Stimulated activated CD8-positive, alpha-beta memory T cell treated with anti-CD3 and anti-CD28 coated beads, Interleukin-4, amount 100 ng/mL, for 4 hours (primary cell): ENCODE measurements at places on chromosomes 11 and 22.

DNA sequence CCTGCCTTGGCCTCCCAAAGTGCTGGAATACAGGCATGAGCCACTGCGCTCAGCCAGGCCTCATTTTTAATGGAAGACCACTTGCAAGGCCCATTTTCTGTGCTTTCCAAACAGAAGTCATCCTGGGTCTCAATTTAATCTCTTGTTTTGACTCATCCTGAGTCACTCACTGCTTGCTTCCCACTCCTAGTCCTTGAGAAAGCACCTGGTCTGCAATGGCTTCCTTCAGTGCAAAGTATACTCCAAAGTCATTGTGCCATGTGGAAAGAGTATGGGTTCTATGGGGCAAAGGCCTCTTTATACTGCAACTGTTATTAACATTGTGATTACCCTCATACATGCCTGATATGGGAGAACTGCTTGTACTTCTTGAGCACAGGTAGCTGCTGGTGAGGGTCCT lies 18.3 kb upstream of the SLC5A1 start:
- no peak for DNase-seq

GRCh38 chr11:126355926-126356897 lies 726 bp downstream of the ST3GAL4 start:
- no peak for DNase-seq

DNA sequence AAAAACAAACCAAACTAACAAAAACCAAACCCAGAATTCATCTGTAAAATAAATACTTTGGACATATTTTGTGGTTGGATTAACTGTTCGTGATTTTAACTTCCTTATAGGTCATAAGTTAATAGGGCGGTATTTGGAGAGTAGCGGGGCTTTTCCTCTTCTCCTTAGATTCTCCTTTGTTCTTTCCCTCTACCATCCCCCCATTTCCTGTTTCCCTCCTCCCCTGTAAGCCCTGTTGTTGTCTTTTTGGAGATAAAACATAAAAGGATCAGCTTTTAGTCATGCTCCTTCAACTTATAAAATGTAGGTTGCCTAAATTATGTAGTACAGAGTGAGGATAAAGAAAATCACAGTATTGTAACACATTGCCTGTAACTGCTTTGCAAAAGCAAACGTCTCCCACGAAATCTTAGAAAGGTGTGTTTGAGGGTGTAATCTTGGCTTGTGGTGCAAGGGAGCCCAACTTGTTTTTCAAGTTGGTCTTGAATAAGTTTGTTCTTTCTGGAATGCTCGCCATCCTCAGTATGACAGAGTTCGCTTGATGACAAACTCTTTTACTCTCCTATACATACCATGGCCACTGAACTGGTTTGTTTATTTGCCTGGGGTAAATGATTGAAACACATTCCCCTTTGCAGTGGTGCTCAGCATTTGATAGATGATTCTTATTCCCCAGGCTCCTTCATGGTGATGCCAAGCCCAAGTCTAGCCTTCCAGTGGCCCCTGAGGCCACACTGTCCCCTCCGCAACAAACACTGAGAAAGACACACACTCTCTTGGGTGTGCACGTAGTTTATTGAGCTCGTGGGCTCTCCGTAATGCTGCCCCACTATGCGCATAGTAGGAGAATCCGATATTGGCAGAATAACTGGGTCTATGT lies 49.4 kb downstream of the TEAD1 start:
- DNase-seq: no peak

GRCh38 chr22:49302530-49302929 lies 525.1 kb downstream of the BRD1 start:
- no peak for DNase-seq

- DNase-seq: no peak
These were observed 6.2 kb downstream of the MRGPRD start for GRCh38 chr11:68974421-68975194.

- no peak for DNase-seq
These were observed 19.3 kb downstream of the CACNA1I start for GRCh38 chr22:39589875-39590274.

- no peak for DNase-seq
These were observed 15.0 kb upstream of the MOB2 start for GRCh38 chr11:1501421-1502167.

GRCh38 chr11:26247340-26247739 lies 84.6 kb upstream of the ANO3 start:
- no peak for DNase-seq

GRCh38 chr11:34345540-34345876 lies 12.3 kb downstream of the ABTB2 start:
- no peak for DNase-seq

DNA sequence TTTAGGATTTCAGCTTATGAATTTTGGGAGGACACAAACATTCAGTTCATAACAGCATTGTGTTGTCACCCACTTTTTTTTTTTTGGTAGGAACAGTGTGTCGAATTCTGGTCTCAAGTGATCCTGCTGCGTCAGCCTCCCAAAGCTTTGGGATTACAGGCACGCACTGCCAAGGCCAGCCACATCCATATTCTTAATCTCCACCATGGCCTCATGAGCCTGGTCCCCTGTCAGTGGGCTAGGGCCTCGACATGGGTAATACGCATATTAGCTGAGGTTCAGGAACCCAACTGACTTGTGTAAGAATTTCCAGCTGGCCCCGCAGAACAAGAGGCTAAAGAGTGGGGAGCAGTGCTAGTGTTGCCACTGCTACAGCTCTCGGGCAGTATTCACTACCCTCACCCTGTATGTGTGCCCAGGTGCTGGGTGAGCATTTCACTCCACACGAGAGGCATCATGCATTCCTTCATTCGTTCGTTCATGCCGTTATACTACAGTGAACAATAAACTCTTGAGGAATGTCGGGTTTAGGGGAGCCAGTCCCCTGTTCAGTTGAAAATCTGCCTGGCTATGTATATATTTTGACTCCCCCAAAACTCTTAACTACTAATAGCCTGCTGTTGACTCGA lies 5.2 kb upstream of the VPREB1 start:
- DNase-seq: no peak

- no peak for DNase-seq
These were observed 133.1 kb upstream of the TBCEL start for GRCh38 chr11:120890609-120891320.

DNA sequence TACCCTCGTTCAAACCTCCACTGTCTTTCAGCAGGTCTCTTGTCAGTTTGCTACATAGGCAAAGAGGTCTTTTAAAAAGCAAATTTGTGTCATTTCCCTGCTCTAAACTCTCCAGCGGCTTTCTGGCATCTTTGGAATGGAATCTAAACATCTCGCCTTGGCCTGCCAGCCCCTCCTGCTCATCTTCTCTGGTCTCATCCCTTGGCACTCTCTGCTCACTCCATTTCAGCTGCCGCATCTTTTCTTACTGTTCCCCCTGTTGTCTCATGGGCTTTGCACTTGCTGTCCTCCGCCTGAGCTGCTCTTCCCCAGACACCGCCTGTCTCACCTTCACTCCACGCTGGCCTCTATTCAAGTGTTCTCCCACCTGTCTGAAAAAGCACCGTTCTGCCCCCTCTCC lies 46.6 kb downstream of the BMAL1 start:
- no peak for DNase-seq

GRCh38 chr11:27395556-27396258 lies 32.7 kb upstream of the CCDC34 start:
- no peak for DNase-seq

DNA sequence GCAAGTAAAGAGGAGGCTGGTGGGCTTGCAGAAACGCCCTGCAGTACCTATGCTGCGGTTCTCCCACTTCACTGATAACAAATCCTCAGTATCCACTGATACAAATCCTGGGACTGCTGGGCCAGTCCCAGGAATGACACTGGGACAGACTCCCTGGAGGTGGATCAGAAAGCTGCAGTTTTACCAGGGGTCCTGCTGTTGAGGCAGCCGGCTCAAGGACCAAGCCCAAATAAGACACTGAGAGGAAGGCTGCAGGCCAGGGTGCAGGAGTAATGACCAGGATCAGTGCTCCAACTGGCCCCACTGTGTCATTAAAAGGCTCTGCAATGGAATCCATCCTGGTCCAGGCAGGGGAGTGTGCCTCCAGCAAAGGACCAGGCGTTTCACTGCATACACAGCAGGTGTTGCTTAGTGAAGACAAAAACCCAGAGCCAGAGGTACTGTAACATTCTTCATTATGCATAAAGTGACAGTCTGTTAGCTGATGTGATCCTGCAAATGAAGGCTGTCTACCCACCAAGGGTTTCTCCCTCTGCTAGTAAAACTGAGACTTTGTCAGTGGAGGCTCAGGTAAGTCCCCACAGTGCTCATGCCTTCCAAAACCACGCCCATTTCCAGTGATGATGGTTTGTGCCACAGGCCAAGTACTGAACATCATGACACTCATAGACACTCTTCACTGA lies 1.4 kb upstream of the C22orf39 start:
- no peak for DNase-seq

DNA sequence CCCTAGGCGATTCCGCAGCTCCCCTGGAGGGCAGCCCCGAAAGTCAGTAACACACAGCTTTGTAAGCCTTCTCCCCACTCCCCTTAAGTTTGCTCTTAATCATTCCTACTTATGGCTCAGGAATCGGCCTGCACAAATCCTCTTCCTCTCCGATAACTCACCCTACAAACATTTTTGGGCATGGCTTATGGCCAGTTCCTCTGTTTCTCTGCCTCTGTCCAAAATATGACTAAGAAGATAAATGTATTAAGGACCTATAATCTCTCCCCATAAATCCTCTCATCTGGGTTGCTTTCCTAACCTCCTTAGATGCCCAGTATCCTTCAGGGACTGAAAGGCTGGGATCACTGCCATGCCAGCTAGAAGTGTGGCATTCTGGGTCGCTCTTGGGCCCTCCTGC lies 41.0 kb downstream of the PAMR1 start:
- no peak for DNase-seq

DNA sequence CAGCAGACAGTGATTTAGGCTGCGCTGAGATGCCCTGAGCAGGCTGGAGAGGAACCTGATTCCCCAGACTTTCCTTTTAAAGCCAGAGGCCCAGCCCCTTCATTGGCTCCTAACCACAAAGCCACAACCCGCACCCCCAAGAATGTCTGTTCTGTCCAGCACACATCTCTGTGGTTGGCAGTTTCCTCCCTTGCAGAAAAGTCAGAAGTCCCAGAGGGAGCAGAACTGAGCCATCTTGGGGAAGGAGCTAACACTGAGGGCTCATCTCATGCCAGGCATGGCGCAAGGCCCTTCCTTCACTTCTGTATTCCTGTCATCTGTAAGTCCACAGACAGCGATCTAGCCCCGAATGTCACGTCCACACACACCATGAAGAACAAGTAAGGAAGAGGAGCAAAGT lies 97.1 kb upstream of the SYT13 start:
- no peak for DNase-seq

DNA sequence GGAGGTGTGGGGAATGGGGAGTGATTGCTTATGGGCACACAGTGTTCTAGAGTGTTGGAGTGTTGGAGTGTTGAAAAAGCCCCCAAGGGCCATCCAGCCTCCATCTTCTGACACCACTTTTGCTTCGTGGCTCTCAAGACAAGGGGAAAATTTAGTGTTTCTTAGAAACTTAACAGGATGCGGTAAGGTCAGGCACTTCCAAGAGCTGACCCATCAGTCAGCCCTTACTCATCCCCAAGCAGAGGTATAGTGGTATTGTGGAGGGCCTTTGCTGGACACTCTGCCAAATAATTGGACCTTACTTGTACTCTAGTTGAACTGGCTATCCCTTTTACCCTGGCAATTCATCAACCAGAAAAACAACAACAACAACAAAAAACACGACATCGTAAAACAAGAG lies 14.8 kb upstream of the ALDH3B2 start:
- DNase-seq: no peak

GRCh38 chr11:104051778-104052177 lies 15.3 kb downstream of the DDI1 start:
- no peak for DNase-seq

DNA sequence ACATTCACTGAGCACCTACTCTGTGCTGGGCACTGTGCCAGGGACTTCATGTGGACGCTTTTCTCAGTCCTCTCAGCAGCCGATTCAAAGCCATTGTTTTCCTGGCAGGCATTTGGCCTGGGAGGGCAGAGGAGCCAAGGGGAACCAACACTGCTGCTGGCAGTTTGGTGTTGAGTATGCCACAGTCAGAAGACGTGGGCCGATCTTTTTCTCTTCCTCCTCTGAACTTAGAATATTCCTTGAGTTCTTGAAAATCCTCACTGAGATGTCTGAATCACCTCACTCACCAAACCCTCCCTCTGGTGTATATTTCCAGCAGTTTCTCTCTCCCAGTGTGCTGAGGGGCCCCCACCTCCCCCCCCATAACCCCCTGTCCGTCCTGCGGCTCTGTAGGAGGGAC lies 114.5 kb upstream of the CRYBB3 start:
- no peak for DNase-seq

- DNase-seq: no peak
These were observed 55.6 kb downstream of the ARHGEF12 start for GRCh38 chr11:120391854-120392253.

DNA sequence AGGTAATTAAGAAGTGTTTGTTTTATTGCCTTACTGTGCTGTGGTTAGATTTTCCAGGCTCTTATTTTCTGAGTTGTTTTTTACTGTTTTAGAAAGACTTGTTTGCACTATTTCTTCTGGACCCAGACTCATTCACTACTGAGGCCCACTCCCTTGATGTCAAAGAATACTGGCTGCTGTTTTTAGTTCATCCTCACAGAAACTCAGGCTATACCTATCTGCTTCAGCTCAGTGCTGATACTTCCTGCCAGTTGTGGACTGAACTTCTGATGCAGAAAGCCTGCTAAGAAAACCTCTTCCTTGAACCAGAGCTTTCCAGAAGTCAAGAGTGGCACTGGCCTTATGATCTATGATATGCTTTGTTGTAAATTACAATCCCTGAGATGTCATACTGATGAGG lies 15.9 kb upstream of the PIK3IP1 start:
- no peak for DNase-seq

GRCh38 chr11:77413850-77414460 lies 59.9 kb downstream of the PAK1 start:
- DNase-seq: no peak

- peak; percentile 35 for DNase-seq
These were observed 90.6 kb downstream of the RPS6KA4 start for GRCh38 chr11:64449381-64450167.

GRCh38 chr11:41005986-41006385 lies 453.5 kb downstream of the LRRC4C start:
- DNase-seq: no peak

DNA sequence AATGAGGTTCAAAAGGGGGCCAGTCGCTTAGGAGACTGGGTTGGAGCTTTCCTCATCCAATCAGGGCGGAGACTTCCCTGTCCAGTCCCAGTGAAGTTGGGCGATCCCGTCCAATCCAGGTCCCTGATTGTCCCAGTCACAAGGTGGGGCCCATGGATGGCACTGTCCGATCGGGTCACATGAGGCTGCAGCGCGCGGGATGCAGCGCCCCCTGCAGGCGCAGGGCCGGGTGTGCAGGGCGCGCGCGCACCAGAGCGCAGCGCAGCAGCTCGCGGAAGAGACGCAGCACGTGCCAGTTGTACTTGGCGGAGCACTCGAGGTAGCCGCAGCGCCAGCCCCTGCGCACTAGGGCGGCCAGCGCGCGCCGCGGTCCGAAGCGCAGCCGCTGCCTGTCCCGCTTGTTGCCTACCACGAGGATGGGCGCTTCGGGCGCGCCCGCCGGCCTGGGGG lies 2.3 kb downstream of the RASL10A start:
- DNase-seq: no peak
